ENCODE measurements at places on chromosomes 12 and 14. TPM values are rescaled to one million over a fixed set of nuclear protein-coding genes. Genes with fewer than 3 reads are reported as not detected.
A peak's percentile ranks its signal among the peaks of the same experiment; 100 is the strongest.

DNA sequence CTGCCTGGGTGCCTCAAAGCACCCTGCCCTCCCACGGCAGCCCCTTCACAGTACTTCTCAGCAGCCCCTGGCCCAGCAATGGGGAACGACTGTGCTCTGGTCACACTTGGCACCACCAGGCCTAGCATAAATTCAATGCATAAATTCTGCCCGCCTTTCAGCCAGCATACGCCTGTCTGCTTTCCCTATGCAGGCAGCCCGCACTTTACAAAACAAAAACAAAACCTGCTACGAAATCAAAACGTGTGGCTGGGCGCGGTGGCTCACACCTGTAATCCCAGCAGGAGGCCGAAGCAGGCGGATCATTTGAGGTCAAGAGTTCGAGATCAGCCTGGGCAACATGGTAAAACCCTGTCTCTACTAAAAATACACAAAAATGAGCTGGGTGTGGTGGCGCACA, 33.5 kb downstream of the SNRNP35 start:
- H3K36me3 ChIP-seq = peaks cover 26% of the 10 kb centered on the region
- no peak overlapping the region for H3K27ac ChIP-seq
- H3K4me1 ChIP-seq = no peaks in the 10 kb centered on the region
- no peak for DNase-seq
- no peaks in the 10 kb centered on the region for H3K27me3 ChIP-seq
- no peak overlapping the region for H3K4me3 ChIP-seq

GRCh38 chr14:94612174-94612573, at the start of gene SERPINA3:
SERPINA3 (plus strand) TSS chr14:94612391; CDS start chr14:94614442, 2,051 bp downstream.
- H3K4me1 ChIP-seq = peaks cover 3% of the 10 kb centered on the region
- no peaks in the 10 kb centered on the region for H3K27me3 ChIP-seq
- peak within 1 kb of the TSS; percentile 76 for H3K27ac ChIP-seq
- H3K4me3 ChIP-seq = peak within 1 kb of the TSS; percentile 48
- DNase-seq = no peak
- H3K36me3 ChIP-seq = no peaks in the 10 kb centered on the region

GRCh38 chr12:3201339-3202051, 124.3 kb downstream of the TSPAN9 start:
- H3K4me3 ChIP-seq = peak overlapping the region; percentile 66
- H3K27me3 ChIP-seq = no peaks in the 10 kb centered on the region
- no peak overlapping the region for H3K27ac ChIP-seq
- H3K4me1 ChIP-seq = peaks cover 73% of the 10 kb centered on the region

The NTF3 gene
- 1.5 TPM for total RNA-seq

The GPD1 gene
- total RNA-seq = 0.38 TPM
